ENCODE measurements at places on chromosomes 12 and 14.

DNA sequence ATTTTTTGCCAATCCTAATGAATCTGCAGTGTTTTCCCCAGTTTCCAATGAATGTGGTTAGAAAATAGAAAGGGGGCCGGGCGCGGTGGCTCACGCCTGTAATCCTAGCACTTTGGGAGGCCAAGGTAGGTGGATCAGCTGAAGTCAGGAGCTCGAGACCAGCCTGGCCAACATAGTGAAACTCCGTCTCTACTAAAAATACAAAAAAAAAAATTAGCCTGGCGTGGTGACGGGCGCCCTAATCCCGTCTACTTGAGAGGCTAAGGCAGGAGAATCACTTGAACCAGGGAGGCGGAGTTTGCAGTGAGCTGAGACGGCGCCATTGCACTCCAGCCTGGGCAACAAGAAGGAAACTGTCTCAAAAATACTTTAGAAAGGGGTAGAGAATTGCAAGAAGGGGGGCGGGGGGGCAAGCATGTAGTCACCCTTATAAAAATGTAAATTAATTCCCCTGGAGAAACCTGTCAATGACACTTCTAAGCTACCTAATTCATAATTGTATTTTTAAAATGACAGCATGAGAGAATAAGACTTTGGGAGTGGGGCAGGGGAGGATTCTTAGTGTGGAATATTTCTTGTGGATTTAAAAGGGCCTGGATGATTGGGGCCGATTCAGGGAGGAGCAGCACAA lies 1.7 kb downstream of the KLHDC2 start:
- DNase-seq = no peak

DNA sequence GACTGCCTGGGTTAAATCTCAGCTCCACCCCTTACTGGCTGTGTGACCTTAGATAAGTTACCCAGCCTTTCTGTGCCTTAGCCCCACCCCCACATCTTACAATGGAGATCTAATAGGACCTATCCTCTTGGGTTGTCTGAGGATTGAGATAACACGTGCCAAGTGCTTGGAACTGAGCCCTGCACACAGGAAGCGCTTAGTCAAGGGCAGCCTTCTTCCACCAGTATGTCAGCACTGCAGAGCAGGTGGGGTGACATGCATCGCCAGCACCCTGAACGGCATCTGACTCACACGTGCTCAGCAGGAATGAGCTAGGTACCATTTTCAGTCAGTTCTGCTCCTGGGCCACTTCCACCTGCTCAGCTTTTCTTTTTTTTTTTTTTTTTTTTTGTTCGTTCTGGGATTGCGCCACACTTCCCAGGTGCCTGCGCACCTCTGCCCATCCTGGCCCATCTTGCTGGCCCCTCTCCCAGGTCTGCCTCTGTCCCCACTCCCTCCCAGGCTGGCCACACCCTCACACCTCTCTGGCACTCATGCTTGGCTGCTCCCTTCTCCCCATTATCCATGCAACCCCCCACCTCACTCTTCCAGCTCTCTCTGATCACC lies 19.6 kb downstream of the LGMN start:
- no peak for DNase-seq

GRCh38 chr12:67523538-67523937 lies 125.0 kb upstream of the DYRK2 start:
- DNase-seq = no peak

DNA sequence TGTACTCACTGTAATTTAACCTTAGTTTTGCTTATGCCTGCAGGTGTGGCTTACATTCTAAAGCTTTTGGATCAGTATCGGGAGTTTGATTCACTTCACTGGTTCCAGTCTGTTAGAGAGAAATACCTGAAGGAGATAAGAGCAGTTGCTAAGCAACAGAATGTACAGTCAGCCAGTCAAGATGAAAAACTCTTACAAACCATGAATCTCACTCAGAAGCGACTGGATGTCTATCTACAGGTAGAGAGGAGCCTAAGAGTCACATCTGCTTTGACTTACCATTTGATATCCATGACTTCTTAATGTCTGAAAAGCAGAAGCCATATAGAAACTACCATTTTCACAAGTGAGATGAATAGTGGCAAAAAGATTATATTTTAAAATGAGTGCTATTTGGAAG lies 56.5 kb downstream of the WASHC4 start:
- DNase-seq = no peak

Data from effector memory CD8-positive, alpha-beta T cell (primary cell).